ENCODE measurements at places on chromosomes 11 and 22.

- DNase-seq, result no peak
Measured at GRCh38 chr11:108142304-108142703, 20.9 kb downstream of the ACAT1 start.

DNA sequence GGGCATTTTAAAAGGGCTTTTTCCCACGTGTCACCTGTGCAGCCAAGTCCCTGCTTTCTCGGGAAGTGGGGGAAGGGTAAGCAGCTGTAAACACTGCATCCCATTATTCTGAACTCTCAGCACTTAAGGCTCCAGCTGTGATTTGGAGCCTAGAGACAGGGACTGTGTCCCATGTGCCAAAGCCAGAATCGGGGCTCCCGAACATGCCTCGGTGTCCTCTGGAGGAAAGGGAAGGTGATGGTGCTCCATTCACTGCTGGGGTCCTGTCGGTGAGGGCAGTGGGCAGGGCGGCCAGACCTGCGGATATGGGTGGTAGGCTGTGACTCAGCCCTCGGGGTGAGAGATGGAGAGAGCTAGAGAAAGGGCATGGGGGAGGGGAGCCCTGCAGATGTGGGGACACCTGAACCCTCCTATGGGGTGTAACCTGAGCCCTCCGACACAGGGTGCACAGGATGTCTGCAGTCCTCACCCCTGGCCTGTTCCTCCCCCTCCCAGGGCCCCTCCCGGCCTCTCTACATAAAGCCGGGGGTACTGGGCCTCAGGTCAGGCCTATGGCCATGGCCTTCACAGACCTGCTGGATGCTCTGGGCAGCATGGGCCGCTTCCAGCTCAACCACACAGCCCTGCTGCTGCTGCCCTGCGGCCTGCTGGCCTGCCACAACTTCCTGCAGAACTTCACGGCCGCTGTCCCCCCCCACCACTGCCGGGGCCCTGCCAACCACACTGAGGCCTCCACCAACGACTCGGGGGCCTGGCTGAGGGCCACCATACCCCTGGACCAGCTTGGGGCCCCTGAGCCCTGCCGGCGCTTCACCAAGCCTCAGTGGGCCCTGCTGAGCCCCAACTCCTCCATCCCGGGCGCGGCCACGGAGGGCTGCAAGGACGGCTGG is 31.8 kb downstream of the CAPN1 start:
- DNase-seq, result no peak

- no peak for DNase-seq
Measured at GRCh38 chr11:34348919-34349318, 8.9 kb downstream of the ABTB2 start.

DNA sequence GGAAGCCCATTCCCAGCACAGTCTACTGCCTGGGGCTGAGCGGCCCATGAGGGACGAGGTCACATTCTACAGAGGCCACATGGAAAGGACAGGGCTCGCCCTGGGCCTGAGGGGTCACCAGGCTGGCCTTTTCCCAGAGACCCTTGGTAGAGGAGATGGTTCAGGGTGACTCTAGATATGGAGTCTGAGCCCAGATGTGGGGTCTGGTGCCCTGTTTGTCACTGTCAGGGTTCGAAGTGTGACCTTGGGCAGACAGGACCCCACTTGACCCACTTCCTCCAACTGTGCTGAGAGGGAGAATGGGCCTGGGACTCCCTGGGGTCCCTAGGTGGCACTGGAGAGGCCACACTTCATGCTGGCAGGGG is 81.0 kb downstream of the MYEOV start:
- no peak for DNase-seq

DNA sequence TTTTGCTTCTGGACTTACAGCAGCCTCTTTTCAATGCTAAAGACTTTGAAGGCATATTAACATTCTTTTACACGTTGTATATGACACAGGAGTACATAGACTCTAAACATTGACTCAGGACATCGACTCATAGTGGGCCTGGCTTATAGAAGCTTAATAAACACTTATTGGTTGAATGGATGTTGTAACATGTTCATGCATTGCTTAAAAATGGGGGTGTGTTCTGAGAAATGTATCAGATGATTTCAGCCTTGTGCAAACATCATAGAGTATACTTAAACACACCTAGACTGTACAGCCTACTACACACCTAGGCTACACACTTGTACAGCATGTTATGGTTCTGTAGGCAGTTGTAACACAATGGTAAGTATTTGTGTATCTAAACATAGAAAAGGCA is 17.9 kb downstream of the TTC17 start:
- no peak for DNase-seq

DNA sequence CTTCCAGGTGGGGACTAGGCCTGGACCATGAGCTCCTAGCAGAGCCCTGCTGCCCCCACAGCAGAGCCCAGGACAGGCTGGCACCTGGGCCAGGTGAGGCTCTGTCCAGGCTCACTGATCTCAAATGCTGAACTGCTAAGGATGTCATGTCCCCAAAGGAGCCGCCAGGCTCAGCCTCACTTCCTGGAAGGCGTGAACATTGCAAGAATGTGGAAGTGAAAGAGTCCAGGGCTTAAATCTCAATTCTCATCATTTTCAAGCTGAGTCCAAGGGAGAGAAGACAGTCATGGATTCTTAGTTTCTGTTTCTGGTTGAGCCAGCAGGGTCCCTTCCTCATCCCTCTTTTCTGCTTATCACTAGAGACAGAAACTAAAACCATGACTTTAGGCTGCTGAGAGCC is 5.0 kb downstream of the ASCL2 start:
- DNase-seq, result no peak

- DNase-seq, result no peak
Measured at GRCh38 chr11:4455419-4455818, 6.3 kb downstream of the OR52K2 start.

DNA sequence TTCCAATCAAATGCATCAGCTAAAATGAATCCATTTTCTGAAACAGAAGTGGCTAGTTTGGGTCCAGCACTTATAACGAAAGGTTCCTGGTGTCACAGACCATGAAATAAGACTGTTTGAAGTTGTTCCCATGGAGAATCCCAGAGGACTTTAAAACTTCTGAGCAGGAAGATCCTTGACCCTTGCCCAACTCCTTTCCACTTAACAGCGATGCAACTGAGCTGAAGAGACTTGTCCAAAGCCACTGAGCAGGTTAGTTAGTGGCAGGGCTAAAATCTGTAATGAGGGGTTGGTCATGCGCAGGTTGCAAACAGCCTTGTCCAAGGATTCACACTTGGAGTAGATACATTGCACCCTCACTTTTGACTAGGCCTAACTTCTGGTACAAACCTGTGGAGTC is 1.3 kb downstream of the RAB38 start:
- DNase-seq, result no peak

DNA sequence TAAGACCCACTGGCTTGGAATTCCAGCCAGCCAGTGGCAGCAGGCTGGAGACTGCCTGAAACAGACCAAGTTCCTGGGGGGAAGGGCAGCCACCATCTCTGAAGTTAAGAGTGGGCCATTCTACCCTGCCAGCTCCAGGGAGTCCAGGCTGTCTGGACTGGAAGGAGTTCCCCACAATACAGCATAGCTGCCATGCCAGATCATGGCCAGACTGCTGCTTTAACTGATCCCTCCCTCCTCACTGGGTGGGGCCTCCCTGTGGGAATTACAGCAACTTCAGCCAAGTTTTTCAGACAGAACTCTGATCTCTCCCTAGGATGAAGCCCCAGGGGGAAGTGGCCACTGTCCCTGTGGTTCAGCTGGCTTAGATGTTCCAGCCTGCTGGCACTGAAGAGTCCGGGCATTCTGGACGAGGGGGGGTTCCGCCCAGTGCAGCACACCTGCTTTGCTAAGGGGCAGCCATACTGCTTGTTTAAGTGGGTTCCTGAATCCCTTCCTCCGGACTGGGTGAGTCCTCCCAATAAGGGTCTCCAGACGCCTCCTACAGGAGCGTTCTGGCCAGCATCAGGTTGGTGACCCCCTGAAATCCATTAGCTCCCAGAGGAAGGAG is 455.4 kb downstream of the DLG2 start:
- DNase-seq, result no peak

GRCh38 chr11:119483341-119483880 is 60.4 kb upstream of the THY1 start:
- DNase-seq, result no peak

DNA sequence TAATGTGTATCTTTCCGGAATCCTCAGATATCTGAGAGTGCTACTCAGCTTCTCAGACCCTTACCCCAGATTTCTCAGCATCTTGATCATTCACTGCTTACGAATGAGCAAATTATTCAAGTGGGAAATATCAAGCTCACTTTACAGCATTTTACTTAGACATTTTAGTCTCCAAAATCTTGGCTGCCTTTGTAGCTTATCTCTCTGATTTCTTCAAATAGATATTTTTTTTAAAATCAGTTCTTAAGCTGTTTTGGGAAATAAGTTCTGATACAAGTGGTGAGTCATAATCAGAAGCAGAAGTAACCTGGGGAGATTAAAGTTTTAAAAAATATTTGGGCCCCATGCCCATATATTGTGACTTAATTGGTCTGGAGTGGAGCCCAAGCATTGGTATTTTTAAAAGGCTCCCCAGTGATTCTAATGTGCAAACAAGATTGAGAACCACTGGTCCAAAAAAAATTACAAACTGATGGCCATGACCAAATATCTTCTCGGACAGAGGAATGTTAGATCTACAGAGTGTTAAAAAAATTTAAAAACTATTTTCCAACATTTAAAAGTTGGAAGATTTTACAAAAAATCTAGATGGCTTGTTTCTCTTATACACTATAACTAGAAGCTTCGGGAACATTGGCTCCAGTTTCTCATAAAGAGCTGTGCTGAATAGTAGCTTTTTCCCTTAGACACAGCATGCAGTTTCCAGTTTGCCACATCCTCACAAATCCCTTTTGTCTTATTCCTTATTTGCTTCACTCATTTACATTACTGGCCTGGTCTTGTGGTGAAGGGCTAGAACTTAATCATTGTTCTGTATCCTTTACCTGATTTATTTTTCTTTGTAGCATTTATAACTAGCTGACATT is 87.8 kb upstream of the BMAL1 start:
- no peak for DNase-seq

- DNase-seq, result no peak
Measured at GRCh38 chr11:96228473-96228891, 114.5 kb downstream of the MAML2 start.

- no peak for DNase-seq
Measured at GRCh38 chr11:46308631-46309419, 31.4 kb downstream of the CREB3L1 start.

DNA sequence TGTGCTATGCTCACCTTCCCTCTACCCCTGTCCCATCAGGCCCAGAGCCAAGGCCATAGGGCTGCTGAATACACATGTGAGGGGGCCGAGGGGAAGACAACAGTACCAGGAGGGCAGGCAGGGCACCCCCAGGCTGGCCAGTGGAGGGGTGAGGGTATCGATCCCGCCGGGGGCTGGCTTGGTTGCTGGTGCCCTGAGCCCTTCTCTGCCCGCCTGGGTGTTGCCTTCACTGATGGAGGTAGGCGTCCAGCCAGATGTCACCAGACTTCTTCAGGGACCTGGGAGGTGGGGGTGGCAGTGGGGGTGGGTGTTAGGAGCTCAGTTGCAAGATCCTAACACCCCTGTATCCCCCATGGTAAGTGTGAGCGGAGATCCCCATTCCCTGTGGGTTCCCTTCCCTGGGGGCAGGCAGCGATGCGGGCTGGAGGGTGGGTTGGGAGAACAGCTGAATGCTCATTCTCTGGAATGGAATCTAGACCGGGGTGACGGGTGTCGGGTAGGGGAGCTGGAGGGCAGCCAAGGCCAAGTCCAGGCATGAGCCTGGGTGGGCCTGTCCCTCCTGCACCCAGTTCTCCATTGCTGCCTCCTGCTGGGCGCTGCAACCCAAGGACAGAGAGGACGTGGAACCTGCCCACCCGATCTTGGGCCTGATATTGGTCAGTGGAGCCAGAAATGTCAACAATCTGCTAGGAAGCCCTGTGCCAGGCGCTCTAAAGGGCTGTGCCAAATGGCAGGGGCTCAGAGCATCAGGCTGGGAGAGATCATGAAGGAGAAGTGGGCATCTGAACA is 17.6 kb downstream of the FADS3 start:
- DNase-seq, result no peak

GRCh38 chr11:22795914-22796313 is 33.7 kb downstream of the SVIP start:
- no peak for DNase-seq

DNA sequence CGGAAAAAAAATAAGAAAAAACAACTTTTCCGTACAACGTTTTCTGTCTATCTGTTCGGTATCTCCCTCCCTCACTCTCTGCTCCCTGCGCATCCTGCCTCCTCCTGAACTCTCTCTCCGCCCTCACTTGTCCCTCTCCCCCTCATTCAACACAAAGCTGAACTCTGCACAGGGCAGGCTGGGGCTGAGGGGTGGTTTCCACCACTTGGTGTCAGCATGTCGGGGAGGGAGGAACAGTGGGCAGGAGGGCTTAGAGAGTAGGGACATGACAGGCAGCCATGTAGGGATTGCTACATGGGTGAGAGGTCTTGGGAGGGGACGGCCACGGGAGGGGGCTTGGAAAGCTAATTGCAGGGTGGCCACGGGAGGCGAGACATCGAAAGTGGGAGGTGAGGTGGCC is 17.6 kb downstream of the SLC22A12 start:
- no peak for DNase-seq

GRCh38 chr11:79262221-79262620 is 178.6 kb downstream of the TENM4 start:
- DNase-seq, result no peak

DNA sequence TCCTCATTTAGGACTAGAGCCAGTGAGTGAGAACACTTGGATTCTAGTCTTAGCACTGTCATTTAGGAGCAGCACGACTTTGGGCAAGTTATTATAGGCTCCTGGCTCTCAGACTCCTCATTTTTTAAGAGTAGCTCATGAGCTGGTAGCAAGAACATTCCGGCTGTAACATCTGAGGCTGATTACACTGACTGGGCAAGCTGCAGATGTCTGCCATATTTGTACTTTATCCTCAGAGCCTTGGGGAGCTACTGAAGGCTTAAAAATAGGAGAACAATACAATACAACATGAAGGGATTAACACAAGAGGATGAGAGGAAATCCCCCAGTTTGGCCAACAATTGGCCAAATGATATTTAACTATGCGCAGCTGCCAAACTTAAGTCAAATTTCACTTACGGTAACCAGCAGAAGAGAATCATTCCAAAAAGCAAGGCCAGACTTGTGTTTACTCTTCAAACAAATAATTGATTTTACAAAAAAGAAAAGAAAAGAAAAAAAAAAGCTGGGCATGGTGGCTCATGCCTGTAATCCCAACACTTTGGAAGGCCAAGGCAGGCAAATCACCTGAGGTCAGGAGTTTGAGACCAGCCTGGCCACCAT is 113.1 kb upstream of the ARHGAP42 start:
- DNase-seq, result no peak

Data from stimulated activated CD4-positive, alpha-beta T cell treated with anti-CD3 and anti-CD28 coated beads, Interleukin-1b, Interleukin-23, amount 100 ng/mL, for 1 hour (primary cell).